Ascending aorta (tissue), 2 donors: ENCODE measurements at places on chromosomes 4 and X.

DNA sequence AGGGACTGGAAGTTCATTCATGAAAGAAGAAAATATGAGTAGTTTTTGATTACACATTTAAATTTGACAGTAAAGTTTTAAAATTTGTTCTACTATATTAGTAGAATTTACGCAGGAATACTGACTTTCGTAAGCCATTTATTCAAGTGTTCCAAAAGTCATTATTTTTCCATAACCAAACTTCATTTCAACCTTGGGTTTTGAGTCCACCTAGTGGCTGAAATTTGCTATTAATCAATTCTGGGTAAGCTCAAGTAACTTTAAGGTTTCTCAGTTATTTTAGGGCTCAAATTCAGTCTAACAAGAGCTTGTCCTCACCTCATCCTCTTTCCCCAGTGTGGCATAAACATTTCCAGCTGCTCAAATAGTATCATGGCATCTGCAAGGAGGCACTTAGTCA is 175.4 kb downstream of the SH3BGRL start:
- DNase-seq = no peak

DNA sequence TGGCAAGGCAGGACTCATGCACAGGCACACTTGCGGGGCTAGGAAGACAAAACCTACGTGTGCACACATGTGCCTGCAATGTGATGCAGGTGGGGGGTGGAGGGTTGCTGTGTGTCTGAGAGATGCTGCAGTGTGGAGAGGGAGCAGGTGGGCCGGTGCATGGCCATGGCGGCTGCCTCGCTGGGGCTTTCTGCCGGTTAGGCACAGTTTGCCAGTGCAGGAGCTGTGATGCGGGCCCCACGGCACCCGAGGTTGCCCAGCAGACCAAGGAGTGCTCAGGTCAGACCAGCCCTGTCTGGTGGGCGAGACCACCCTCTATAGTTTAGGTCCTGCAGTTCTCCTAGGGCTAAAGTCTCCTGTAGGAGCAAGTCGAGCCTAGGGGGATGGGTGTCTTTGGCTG is 4.4 kb upstream of the AFM start:
- DNase-seq = no peak

GRCh38 chr4:87410157-87410556 is 12.2 kb upstream of the NUDT9 start:
- DNase-seq = no peak

DNA sequence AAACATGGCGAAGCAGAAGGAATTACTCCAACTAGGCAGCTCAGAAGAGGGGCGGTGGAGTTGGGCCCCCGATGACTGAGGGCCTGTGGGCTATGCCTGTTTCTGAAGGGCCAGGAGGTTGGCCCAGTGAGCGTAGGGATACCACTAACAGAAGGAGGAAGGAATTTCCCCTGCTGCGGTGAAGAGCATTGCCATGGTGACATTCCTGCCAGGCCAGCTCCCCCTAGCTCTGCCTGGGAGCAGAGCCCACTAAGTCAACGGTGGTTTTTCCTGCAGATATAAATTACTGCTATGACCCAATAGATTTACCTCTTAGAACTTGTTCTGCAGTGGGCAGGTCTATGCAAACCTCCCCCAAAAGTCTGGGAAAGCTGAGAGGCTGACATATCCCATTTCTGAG is 28.9 kb upstream of the HMX1 start:
- no peak for DNase-seq

DNA sequence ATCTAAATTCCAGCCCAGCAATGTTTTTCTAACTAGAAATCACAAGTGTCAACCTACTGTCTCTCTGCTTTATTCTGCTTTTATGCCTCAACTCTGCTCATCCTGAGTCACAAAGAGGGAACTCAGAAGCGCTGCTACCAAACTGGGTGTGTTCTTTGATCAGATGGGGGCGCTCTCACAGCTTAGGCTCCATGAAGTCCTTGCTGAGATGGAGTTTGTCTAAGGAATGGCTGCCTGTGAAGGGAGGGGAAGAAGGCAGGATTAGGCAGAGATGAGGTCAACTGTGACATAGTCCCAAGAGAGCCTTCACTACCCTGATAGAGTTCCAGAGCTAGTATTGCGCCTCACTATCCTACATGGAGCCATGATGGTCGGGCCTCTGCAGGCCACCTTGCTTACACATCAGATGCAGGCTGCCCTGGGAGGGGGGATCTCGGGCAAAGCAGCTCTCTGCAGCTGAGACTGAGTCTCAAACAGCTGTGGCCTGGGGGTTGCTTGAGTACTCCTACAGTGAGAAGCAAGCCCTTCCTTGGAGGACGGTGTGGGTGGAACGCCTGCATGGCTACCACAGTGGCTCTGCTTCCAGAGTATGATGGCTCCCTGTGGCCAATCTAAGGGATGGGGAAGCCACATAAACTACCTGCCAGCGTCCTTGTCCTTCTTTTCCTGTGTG is 219.9 kb downstream of the CCNG2 start:
- no peak for DNase-seq

GRCh38 chr4:139668658-139669201 is 3.1 kb downstream of the MGST2 start:
- no peak for DNase-seq

GRCh38 chr4:11166606-11167005 is 262.1 kb downstream of the HS3ST1 start:
- DNase-seq = no peak
